Psoas muscle (tissue), 8 donors: ENCODE measurements at places on chromosomes 16 and 17. TPM values are rescaled to one million over a fixed set of nuclear protein-coding genes. Genes with fewer than 3 reads are reported as not detected.

DNA sequence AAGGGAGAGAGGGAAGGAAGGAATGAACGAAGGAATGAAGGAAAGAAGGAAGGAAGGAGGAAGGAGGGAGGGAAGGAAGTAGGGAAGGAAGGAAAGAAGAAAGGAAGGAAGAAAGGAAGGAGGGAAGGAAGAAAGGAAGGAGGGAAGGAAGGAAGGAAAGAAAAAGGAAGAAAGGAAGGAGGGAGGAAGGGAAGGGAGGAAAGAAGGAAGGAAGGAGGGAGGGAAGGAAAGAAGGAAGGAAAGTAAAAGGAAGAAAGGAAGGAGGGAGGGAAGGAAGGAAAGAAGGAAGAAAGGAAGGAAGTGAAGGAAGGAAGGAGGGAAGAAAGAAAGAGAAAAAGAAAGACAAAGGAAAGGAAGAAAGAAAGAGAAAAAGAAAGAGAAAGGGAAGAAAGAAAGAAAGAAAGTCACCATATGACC is 442.4 kb downstream of the RBFOX1 start:
- DNase-seq = no peak
- H3K4me1 ChIP-seq = no peaks in the 10 kb centered on the region
- no peak overlapping the region for H3K4me3 ChIP-seq
- no peaks in the 10 kb centered on the region for H3K36me3 ChIP-seq
- H3K27me3 ChIP-seq = no peaks in the 10 kb centered on the region
- H3K27ac ChIP-seq = no peak overlapping the region

HIGD1B gene
- total RNA-seq = 17.9 TPM

DNA sequence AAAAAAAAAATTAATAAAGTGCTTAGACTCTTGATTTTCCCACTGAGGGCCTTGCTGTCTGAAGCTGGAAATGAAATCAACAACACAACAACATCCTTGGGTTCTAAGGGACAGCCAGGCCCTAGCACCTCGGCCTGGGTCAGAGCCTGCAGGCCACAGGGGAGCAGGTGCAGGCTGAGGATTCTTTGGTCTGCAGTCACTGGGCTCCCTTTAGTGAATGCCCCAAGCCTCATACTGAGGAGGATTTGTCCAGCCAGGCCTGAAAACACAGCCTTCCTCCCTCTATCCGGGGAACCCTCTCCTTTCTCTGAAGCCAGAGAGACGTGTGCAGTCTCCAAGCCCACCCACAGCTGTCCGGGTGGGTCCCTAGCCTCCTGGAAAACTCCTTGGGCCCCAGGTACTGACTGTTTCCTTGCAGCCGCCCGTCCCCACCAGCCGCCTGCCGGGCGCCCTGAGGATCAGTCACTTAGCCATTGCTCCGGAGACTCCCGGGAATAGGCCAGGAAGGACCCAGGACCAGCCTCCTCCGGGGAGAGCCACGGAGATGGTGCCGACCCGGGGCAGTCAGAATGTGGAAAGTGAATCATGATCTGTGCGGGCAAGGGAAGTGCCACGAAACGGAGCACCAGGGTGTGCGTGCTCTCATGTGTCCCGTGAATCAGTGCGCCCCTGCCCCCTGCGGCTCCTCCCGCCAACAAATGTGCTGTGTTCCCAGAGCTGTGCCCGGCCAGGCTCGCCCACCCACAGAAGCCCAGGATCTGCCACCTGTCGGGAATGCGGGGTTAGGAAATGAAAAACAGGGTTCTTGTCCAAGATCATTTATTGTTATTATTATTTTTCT is 91.0 kb downstream of the RTN4RL1 start:
- H3K27me3 ChIP-seq = no peaks in the 10 kb centered on the region
- peaks cover 13% of the 10 kb centered on the region for H3K4me1 ChIP-seq

GRCh38 chr17:75340631-75341030 is 51.4 kb upstream of the SLC25A19 start:
- H3K27me3 ChIP-seq = no peaks in the 10 kb centered on the region
- DNase-seq = no peak
- no peaks in the 10 kb centered on the region for H3K36me3 ChIP-seq
- H3K4me1 ChIP-seq = peaks cover 38% of the 10 kb centered on the region
- H3K27ac ChIP-seq = no peak overlapping the region

GRCh38 chr17:27651411-27652345 is 20.7 kb downstream of the LGALS9 start:
- no peak overlapping the region for H3K4me3 ChIP-seq
- no peak overlapping the region for H3K27ac ChIP-seq
- H3K27me3 ChIP-seq = no peaks in the 10 kb centered on the region
- no peaks in the 10 kb centered on the region for H3K4me1 ChIP-seq

KIF19 gene
- 0.44 TPM for total RNA-seq

DNA sequence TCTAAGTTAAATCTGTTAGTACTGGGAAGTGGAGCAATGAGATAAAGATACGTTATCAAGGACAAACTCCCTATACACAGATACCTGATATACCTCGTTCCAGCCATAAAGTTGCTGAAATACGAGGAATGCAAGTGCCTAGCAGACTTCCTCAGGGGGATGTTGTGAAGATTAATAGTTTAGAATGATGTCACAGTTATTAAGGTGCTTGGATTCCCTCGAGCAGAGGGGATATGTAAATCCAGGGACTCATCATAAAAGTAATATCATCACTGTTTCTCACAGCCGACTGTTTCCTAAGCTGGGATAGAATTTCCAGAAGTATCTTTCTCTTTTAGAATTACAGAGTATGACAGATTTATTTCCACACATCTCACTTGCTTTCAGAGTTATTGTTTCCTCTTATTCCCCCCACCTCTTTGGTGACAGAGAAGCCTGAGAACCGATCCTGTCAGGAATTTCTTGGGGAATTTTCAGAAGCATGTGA is 28.4 kb upstream of the ZFHX3 start:
- no peak overlapping the region for H3K27ac ChIP-seq
- no peaks in the 10 kb centered on the region for H3K27me3 ChIP-seq
- no peaks in the 10 kb centered on the region for H3K36me3 ChIP-seq
- no peak for DNase-seq
- H3K4me1 ChIP-seq = peaks cover 3% of the 10 kb centered on the region

NOL11 gene
- total RNA-seq = 37.3 TPM

- peaks cover 1% of the 10 kb centered on the region for H3K27me3 ChIP-seq
- no peaks in the 10 kb centered on the region for H3K36me3 ChIP-seq
- no peaks in the 10 kb centered on the region for H3K4me1 ChIP-seq
- no peak overlapping the region for H3K4me3 ChIP-seq
- no peak overlapping the region for H3K27ac ChIP-seq
Measured at GRCh38 chr17:62827746-62828485, 19.8 kb upstream of the MARCHF10 start.

DNA sequence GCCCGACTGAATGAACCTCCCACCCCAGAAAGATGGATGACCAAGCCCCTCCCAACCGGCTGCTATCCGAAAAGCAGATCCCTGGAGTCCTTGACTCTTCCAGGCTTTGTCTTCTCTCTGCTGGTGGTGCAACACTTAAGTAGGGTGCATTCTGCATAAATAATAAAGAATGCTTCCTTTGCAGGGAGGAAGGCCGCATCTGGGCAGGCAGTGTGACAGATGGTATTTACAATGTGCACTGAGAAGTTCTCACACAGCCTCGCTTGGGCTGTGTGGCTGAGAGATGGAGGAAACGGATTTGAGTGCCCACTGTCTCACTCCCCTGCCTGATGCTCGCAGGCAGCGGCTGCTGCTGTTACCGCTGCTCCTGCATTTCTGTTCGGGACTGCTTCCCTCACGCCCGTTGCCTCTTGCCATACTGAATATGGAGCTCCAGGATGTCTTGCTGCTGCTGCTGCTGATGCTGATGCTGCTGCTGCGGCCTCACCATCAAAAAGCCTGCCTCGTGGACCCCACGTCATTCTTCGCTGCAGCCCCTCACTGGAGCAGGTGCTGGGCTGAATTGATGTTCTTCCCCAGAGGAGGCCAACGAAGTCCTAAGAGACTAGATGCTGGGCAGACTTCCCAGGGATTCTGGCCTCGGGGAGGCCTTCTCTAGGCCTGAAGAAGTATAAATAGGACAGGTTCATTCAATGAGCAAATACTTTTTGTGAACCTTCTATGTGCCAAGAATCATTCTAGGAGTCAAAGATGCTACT is 7.1 kb upstream of the RHBDL3 start:
- no peak overlapping the region for H3K27ac ChIP-seq
- H3K4me3 ChIP-seq = no peak overlapping the region
- no peak for DNase-seq
- H3K4me1 ChIP-seq = no peaks in the 10 kb centered on the region
- peaks cover 18% of the 10 kb centered on the region for H3K27me3 ChIP-seq

DUSP3 gene
- 208 TPM for total RNA-seq

KAT8 gene
- total RNA-seq = 39.9 TPM

KRT23 gene
- total RNA-seq = not detected

DNA sequence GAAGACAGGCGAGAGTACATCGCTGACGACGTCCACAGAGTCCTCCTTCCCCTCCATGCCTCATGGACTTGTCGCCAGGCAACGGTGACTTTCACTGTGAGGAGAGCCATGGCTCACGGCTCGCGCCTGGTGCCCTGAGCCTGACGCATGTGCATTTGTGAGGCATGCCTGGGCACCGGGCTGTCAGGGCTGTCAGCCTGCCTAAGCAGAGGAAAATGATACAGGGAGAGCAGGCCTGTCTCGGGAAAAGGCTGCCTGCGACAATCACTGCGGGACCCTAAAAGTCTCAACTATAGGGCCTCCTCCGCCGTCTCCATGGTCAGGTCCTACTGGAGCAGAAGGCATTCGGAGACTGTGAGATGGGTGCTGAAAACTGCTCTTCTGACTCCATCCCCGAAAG is 135.5 kb upstream of the WSB1 start:
- H3K4me1 ChIP-seq = no peaks in the 10 kb centered on the region
- H3K4me3 ChIP-seq = no peak overlapping the region
- H3K36me3 ChIP-seq = no peaks in the 10 kb centered on the region
- H3K27ac ChIP-seq = no peak overlapping the region
- H3K27me3 ChIP-seq = no peaks in the 10 kb centered on the region

- no peaks in the 10 kb centered on the region for H3K4me1 ChIP-seq
- peaks cover 12% of the 10 kb centered on the region for H3K36me3 ChIP-seq
Measured at GRCh38 chr17:418421-418751, 65.8 kb upstream of the RPH3AL start.

DNA sequence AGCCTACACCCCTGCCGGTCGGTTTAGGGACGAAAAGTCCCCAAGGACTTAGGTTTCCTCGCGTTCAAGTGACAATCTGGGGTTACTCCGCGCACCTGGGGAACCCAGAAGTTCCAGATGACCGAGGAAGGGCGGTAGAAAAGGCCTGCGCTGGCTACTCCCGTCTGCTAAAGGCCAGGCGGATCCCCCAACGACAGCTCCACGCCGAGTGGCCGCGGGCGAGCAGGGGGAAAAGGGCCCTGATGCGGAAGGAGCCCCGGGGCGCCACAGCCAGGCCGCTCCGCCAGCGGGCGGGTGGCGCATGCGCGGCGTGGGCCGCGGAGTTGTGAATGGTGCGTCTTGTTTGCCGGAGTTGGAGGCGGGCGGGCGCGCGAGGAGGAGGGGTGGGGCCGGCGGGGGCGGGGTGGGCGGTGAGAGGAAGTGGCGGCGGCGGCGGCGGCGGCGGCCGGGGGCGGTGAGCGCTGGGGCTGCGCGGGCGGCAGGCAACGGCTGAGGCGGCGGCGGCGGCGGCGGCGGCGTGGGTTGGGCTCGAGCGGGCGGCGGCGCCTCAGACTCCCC is at the start of gene CBFB:
TSS of gene CBFB (plus strand) at position 454 of the 558 bp plus-strand sequence. CDS start 259 bp downstream, outside the sequence.
- H3K4me3 ChIP-seq = peak within 1 kb of the TSS; percentile 99
- H3K36me3 ChIP-seq = no peaks in the 10 kb centered on the region
- peak within 1 kb of the TSS; percentile 98 for H3K27ac ChIP-seq
- H3K27me3 ChIP-seq = no peaks in the 10 kb centered on the region

NPIPA5 gene
- 18.7 TPM for total RNA-seq

IRX3 gene
- 27.6 TPM for total RNA-seq

DNA sequence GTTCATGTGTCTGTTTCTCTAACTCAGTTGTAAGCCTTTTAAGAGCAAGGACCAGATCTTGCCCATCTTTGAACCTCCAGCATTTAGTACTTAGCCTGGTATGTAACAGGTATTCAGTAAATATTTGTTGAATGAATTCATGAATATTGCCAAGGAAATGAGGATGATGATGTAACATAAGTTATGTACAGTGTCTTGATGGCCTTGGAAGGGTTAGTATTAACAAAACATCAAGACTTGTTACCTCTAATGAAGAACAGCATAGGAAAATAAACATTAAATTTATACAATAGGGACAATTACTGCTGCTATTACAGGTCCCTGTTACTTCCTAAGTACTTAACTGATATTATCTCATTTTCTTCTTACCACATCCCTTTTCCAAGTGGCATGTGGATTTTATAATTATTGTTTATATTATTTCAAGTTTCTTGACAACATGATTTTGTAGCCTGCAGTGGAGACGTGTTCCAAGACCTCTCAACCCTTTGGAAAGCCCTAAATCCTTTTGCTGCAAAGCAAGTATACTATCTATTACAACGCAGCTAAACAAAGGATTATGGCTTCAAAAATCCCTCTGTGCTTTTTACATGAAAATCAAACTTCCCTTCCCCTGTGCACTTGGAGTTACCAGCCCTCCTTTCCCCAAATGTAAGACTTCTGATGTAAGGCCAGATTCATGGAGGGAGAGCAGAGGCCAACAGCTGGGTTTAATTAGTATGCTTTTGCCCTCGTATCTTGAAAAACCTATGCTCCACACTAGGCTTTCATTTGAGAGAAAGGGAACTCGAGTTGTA is 77.4 kb upstream of the SMIM36 start:
- no peak overlapping the region for H3K27ac ChIP-seq
- no peaks in the 10 kb centered on the region for H3K27me3 ChIP-seq
- no peak for DNase-seq

DNA sequence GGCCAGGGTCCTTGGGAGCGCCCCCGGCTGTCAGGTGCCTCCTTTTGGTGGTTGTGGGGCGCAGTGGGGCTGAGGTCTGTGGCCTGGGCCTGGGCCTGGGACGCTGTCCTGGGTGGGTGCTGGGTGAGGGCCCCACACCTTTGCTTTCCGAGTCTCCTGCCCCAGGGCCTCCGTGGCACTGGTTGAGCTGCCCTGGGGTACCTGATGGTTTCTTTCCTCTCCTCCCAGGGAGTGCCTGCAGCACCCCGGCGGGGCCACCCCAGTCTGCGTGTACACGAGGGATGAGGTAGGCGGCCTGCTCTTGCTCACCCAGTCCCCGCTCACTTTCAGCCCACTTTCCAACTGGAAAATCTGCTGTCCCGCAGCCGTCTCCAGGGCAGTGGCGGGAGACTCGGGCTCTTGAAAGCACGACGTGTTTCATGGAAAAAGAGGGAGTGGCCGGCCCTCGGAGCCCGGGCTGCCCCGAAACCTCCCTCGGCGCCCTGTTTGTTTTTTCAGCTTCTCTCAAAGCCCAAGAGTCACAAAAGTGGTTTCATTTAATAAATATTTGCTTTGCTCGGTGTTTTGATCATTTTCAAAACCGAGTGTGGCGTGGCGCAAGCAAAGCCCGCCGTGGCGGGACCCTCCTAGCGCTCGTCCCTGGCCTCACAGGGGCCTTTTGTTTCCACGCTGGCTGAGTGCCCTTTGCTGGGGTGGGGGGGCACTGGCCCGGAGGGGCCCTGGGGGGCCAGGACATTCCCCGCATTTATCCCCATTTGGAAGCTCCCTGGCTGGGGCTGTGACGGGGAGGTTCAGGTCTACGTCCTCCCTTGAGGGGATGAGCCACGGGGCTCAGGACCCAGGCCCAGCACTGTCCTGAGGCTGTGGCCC is 17.4 kb downstream of the ASPSCR1 start:
- H3K27ac ChIP-seq = no peak overlapping the region
- peaks cover 40% of the 10 kb centered on the region for H3K4me1 ChIP-seq
- DNase-seq = peak; percentile 33
- H3K36me3 ChIP-seq = no peaks in the 10 kb centered on the region
- no peaks in the 10 kb centered on the region for H3K27me3 ChIP-seq
- no peak overlapping the region for H3K4me3 ChIP-seq
